ENCODE measurements at places on chromosomes 7 and 10.

DNA sequence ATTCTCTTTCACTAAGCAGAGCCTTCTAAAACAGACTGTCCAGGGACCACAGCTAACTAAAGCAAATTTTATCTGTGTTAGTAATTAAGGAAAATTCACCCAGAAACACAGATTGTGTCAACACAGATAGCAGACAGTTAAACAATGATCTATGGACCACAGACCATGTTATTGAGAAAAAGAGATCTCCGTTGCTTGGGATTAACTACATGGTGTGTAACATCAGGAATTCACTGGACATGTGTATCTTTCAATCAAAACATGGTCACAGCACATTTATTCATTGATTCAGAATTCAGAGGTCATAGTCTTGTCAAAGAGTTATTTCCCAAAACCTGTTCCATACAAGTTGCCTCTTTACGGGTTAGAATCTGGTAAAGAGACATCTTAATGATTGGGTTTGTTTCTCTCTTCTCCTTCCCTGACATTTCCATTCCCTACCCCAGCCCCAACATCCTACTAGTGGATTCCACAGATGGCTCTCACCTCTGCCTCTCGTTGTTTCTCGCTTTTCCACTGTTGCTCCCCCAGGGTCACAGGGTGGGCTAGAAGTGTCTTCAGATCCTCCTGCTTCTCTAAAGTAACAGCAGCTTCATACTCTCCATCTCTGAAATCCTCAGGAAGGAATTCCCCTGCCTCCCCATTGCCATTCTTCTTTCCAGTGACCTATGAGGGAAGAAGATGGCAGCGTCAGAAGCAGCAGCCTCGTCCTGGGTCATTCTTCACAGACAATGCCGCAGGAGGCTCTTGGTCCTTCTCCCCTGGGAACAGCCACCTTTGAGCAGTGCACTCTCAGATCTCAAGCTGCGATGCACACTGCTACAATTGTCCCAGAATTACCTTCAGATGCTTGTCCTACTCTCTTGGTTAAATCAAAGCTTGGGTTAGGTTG is 958 bp downstream of the ANKRD1 start:
- no peak for DNase-seq

- DNase-seq, result no peak
Measured at GRCh38 chr10:14528450-14528849, 197.7 kb upstream of the FRMD4A start.

GRCh38 chr7:66576646-66577045 is 52.0 kb upstream of the KCTD7 start:
- no peak for DNase-seq

- no peak for DNase-seq
Measured at GRCh38 chr7:36284456-36285090, 105.1 kb upstream of the ANLN start.

- no peak for DNase-seq
Measured at GRCh38 chr7:19121977-19122588, 4.6 kb upstream of the TWIST1 start.

DNA sequence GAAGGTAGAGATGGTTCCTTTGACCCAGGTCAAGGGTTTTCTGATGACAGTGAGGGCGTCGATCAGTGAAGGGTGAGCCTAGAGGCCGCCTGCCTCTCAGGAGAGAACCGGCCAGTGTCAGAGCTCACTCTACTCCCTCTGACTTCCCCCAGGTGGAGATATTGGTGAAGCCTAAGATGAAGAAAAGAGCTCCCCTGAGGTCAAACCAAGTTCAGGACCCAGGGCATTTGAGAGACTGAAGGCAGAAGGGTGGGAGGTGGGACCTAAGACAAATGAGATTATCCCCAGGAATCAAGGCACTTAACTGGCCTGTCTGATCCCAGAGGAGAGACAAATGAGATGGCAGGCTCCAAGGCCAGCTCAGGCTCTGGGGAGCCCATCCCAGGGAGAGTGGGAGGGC is 104.7 kb downstream of the CDH23 start:
- no peak for DNase-seq

DNA sequence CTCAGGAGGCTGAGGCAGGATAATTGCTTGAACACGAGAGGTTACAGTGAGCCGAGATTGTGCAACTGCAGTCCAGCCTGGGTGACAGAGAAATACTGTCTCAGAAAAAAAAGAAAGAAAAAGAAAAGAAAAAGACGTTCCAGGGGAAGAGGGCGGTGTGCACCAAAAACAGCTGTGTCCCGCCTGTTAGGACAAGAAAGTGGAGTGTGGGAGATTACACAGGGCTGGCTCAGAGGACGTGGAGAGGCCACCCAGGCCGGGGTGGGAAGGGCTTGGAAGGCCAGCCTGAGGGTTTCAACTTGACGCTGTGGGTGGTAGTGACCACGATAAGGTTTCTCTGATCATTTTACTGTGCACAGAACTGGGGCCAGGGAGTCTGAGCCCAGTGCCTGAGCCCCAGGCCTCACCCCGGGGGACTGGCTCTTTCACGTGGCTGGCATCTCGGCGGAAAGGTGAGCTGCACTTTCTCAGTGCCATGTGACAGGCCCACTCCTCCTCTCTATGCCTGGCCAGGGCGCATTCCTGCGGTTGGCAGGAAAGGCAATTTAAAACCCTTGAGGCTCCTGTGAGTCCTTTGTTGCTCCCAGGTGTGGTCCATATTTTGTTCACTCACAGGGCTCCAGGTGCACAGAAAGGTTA is 13.9 kb downstream of the RHBDD2 start:
- DNase-seq, result no peak

- DNase-seq, result no peak
Measured at GRCh38 chr10:3220853-3221252, 48.3 kb upstream of the PITRM1 start.

GRCh38 chr10:109956454-109957091 is 33.3 kb upstream of the XPNPEP1 start:
- DNase-seq, result no peak

DNA sequence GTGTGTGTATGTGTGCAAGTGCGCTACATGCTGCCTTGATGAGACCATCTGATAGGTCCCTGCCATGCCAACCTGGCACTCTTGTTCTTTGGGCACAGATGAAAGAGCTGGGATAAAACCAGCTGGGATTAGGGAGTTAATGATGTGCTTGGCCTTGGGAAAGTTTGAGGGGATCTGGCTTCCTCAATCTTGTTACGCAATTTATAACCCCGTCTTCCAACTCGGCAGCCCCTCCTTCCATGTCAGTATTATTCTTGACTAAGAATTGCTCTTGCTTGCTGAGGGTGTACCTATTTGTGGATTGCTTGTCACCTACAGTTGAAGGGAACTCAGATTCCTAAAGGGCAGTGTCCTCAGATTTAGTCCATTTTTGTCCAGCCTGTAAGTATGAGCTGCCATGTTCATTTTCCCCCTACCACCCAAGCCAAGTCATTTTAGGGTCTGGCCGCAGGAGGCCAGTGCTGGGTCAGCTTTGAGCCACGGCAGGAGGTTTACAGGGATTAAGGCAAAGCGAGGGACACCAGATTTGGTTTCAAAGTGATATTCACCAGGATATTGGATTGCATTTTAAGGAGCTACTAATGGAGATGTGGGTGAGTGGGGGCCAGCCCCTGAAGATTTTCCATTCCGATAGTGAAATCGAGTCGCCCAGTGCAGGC is 34.1 kb upstream of the KCNMA1 start:
- no peak for DNase-seq

DNA sequence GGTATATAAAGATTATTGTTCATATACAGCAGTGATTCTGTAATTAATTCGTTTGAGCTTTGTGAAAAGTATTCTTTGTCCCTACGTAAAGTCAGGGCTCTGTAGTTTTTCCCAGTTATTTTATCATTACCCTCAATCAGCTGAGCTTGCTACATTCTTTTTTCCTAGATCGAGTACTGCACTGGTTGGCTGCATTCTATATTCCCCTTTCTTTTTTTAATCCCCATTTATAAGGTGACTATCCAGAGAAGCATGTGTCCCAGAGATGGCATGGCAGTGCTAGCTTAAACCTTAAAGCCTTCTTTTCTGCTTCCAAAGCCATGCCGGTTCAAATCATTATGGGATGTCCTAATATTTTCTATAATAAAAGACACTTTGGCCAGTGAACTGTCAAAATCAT is 230.1 kb upstream of the CELF2 start:
- no peak for DNase-seq

DNA sequence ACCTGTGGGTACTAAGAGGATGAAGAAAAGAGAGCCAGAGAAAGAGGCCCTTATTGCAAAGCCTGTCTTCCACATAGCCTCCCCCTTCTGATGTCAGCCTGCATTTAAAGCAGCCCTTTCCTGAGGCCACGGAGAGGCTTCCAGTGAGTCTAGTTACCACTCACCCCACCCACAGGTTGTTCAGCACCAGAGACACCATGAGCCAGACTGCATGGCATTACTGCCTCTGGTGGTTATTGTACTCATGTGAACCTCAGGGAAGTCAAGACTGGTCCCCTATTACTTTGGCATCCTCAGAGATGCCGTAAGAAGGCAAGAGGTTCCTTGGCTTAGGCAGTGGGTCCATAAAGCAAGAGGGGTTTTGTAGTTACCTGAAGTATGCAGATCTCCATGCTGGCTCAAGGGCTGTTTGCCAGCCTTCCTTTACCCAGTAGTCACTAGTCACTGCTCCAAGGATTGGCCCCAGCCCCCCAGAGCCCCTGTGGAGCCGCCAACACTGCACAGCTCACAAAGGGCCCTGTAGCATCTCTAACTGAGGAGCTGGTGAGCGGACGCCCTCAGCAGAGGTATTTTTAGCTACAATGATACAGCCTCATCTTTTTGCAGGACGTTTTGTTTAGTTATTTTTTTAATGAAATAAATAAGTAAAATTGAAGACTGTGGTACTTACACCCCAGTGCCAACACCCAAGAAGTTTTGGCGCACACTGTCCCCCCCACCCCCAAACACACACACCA is 20.7 kb downstream of the LRRC4 start:
- DNase-seq, result no peak

DNA sequence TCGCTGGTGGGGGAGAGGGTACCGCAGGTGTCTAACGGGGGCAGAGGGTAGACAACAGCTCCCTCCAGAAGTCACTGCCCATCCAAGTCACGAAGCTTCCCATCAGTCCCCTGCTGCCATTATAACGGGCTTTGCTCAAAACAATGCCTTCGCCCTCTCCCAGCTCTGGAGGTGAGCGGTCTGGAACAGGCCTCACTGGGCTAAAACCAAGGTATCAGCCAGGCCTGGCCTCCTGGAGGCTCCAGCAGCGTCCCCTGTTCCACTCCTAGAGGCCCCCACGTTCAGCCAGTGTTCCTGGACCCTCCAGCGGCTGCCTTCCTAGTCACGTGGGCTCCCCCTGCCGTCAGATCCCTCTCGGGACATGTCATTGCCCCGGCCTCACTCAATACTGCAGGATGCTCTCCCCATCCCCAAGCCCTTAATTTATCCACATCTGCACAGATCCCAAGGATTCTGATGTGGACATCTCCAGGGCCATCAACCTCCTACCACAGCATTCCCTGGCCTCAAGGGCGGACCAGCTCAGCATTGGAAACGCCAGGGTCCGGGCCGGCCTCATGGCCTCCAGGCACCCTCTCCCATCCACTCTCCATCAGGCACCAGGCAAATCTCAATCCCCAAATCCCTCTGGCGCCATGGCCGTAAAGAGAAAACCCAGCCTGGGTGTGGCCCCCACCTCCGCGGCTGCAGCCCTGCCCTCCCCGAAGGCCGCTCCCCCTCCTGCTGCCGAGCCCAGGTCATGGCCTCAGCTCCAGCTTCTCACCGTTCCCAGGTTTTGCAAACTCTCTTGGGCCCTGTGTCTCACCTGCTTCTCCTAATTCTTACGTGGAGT is 104.1 kb upstream of the FAM20C start:
- no peak for DNase-seq

GRCh38 chr7:1670894-1671593 is 967 bp downstream of the ELFN1 start:
- DNase-seq, result no peak

- DNase-seq, result no peak
Measured at GRCh38 chr10:45241865-45242520, 73.4 kb downstream of the OR13A1 start.

GRCh38 chr7:36937754-36938563 is 213.7 kb upstream of the AOAH start:
- DNase-seq, result no peak

DNA sequence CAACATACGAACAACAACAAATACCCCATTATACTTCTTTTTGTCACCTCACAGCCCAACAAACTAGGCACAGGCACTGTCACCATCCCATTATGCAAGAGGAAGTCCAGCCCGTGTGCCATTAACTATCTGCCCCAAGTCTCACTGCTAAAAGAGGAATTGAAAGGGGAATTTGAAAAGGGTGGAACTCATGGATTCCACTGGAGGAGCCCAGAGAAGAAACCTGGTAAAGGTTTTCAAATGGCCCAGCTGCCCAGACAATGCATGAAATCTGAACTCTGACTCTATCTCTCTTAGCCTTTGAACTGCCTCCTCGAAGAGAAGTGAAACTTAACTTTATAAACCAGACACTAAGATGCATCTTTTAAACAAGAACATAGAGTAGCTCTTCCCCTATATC is 130.0 kb downstream of the PLXNA4 start:
- no peak for DNase-seq

DNA sequence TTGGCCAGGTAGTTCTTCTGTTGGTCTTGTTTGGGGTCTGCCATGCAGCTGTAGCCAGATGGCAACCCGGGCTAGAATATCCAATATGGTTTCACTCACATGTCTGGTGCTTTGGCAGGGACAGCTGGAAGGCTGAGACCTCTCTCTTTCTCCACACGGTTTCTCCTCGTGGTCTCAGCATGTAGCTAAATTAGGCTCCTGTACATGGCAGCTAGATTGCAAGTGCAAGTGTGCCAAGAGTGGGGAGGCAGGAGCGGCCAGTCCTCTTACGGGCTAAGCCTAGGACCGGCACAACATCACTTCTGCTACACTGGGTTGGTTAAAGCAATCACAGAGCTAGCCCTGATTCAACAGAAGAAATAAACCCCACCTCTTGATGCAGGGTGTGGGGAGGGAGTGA is 9.3 kb upstream of the PDE1C start:
- no peak for DNase-seq

GRCh38 chr7:93156884-93157283 is 8.7 kb upstream of the SAMD9L start:
- DNase-seq, result no peak

GRCh38 chr10:114652402-114653368 is 5.4 kb downstream of the ABLIM1 start:
- no peak for DNase-seq

DNA sequence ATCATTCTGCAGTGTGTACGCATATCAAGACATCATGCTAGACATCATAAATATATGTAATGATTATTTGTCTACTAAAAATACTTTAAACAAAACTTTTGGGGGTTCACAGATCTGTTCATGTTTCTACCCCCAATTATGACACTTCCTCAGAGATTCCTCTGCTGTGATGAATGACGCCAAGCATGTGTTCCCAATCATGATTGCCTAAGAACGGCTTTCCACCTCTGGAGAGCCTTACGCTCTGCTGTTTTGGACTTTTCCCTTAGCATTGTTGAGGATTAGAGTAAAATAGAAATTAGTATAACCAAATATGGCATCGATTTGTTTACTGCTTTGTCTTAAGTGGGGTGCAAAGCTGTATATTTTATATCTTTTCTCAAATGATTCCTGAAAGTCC is 236.3 kb upstream of the IGFBP3 start:
- DNase-seq, result no peak

DNA sequence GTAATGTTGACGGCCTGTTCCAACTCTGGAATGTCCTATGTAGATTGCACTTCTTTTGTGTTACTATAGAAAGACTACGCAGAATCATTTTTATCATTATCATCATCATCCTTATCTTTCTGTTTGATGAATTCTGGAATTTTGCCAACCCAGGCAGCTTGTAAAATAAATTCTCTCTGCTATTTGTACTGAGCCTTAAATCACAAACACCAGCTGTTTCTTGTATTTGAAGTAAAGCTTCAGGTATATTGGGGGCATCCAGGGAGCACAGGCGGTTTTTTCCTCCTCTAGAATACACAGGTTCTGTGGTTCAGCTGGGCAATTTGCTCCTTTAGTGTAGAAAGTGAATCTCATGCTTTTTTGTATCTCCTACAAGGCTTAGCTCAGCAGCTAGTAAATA is 14.9 kb upstream of the CPA5 start:
- DNase-seq, result no peak
